ENCODE measurements at places on chromosomes 5 and 9. TPM values are rescaled to one million over a fixed set of nuclear protein-coding genes. Genes with fewer than 3 reads are reported as not detected.

Gene GLRA1
- not detected for polyA plus RNA-seq

- no peaks in the 10 kb centered on the region for H3K27me3 ChIP-seq
- no peak overlapping the region for H3K27ac ChIP-seq
- DNase-seq = no peak
These were observed 347.2 kb upstream of the MEF2C start for GRCh38 chr5:89230178-89230577.

DNA sequence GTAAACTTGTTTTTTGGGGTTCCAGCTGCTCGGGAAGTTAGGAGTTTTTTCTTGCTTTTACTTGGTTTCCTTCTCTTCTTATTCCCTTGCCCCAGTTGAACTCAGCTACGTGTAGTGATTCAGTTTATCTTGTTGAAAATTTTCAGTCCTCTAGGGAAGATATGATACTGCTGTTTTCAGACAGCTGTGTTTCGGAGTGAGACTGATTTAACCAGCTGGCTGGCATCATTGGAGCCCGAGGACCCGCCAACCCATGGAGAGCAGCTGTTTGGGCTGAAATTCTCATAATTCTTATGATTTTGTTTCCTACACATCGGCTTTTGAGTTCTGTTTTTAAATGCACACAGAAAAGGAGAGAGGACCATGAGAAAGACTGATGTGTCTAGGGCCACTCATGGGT lies 271.5 kb downstream of the NR3C1 start:
- no peak overlapping the region for H3K4me3 ChIP-seq
- H3K4me1 ChIP-seq = peaks cover 19% of the 10 kb centered on the region
- DNase-seq = no peak
- peak overlapping the region; percentile 69 for H3K27ac ChIP-seq
- peaks cover 6% of the 10 kb centered on the region for H3K36me3 ChIP-seq

GRCh38 chr5:134511796-134512660 lies 13.4 kb upstream of the JADE2 start:
- H3K27ac ChIP-seq = no peak overlapping the region
- H3K4me3 ChIP-seq = no peak overlapping the region
- H3K4me1 ChIP-seq = no peaks in the 10 kb centered on the region
- H3K36me3 ChIP-seq = no peaks in the 10 kb centered on the region

Gene SPATA31A3
- not detected for polyA plus RNA-seq

DNA sequence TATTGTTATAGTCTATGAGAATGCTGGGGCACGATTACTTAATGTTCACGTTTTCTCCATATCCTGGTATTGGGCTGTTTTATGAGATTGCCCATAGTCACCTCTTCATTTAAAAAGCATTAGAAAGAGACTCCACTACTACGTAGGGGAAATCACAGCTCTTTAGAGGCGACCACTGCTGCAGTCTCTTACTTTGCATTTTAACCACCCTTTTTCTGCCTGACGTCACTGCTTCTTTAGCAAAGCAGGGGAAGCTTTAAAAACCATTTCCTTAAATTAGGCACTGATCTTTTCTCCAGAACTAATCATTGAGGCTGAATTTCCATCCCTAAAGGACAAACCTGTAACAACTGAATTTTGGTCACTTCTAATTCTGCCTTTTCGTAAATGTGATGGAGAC lies 38.9 kb downstream of the ZNF608 start:
- no peak for DNase-seq
- H3K4me3 ChIP-seq = no peak overlapping the region
- H3K27ac ChIP-seq = no peak overlapping the region
- peaks cover 2% of the 10 kb centered on the region for H3K27me3 ChIP-seq
- H3K4me1 ChIP-seq = no peaks in the 10 kb centered on the region

Gene C9orf153
- polyA plus RNA-seq = not detected

DNA sequence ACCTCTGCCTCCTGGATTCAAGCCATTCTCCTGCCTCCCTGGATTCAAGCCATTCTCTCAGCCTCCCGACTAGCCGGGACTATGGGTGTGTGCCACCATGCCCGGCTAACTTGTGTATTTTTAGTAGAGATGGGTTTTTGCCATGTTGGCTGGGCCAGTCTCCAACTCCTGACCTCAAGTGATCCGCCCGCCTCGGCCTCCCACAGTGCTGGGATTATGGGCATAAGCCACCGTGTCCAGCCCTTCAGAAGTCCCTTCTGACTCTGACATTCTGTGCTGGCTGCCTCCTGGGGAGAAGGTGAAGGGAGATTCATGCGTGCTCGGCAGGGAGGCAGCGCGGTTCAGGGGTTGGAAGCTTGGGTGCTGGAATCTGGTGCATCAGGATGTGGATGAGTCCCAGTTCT lies 28.8 kb downstream of the PRRX2 start:
- no peaks in the 10 kb centered on the region for H3K36me3 ChIP-seq
- H3K4me1 ChIP-seq = no peaks in the 10 kb centered on the region
- no peak overlapping the region for H3K4me3 ChIP-seq

Measured in immature natural killer cell (primary cell).